Ascending aorta (tissue), 2 donors: ENCODE measurements at places on chromosomes 13 and 19.

DNA sequence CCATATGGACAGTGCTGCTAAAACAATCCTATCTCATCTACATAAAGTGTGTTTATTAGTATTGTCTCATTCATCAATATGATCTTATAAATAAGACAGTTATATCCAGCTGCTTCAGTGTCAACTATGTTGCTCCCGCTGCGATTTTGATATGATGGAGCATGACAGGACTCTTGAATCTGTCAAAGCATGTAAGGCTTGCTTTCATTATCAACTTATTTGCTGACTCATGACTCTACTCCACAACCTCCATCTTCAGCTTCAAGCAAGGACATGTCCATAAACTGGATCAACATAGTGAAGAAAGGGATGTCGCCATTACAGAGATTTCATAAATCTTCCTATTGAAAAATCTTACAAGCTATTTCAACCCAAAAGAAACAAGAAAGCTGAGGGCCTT is 2812.6 kb downstream of the PCDH9 start:
- DNase-seq = no peak

DNA sequence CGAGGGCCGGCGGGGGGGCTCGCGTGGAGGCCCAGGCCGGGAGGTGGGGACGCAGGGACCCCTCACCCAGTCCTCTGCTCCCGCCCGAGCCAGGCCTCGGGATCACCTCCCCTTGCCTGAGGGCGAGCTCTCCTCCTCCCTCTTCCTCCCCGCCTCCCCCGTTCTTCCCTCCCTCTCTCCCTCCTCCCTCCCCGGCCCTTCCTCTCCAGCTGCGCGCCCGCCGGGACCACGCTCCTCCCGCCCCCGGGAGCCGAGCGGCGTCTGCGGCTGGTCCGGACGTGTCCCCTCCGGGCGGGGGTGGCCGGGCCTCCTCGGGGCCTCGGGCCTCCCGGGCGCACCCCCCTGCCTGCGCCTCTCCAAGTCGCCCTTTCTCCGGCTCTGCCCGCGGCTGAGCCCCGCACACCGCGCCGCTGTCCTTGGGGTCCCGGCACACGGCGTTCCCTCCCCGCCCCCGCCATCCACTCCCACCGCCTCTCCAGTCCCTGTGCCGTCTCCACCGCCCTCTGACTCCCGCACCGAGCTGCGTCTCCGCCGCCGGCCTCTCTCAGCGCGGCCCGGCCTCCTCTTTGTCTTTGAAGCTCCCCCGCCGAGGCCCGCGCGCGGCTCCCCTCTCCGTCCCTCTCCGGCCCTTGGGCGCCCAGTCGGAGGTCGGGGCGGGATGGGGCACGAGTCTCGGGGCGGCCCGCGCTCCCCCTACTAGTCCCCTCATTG is 5.7 kb downstream of the SOX1 start:
- DNase-seq = no peak

DNA sequence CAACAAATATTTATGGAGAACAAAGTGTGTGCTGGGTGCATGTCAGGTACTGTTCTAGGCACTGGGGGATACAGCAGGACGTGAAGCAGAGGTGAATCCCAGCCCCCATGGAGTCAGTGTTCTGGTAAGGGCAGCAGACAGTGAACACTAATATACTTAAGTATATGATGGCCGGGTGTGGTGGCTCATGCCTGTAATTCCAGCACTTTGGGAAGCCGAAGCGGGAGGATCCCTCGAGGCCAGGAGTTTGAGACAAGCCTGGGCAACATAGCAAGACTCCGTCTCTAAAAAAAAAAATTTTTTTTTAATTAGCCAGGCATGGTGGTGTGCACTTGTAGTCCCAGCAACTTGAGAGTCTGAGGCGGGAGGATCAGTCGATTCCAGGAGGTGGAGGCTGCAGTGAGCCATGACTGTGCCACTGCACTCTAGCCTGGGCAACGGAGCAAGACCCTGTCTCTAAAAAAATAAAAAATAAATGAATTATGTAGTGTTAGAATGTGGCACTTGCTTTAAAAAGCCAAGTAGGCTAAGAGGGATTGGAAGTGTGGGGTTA is 22.6 kb downstream of the CHST8 start:
- DNase-seq = peak; percentile 21

GRCh38 chr19:13538601-13539253 is 32.4 kb upstream of the CACNA1A start:
- no peak for DNase-seq

DNA sequence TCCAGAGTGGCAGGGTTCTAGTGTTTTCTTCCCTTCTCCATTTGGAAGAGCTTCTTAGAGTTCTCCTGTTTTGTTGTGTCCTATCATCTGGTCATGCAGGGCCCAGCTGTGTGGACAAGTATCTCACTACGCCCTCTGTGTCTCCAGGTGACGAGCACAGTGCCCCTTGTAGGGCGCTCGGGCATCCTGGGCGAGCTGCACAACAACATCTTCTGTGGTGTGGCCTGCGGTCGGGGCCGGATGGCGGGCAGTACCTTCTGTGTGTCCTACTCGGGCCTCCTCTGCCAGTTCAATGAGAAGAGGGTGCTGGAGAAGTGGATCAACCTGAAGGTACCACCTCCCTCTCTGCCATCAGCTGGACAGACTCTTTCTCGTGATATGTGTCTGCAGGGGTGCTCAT is 13.0 kb downstream of the WDR62 start:
- no peak for DNase-seq

DNA sequence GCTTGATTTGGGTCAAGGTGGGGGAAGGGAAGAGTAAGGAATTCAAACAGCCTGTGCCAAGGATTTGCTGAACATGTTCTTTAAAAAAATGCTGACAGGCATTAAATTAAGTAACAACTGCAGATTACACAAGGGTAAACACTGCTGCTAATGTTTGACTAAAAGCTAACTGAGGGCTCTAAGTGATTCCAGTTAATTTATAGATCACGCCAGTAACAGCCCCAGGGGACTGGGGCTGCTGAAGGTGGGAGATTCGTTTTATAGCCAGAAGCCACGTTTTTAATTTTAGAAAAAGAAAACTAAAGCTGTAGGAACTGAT is 321.7 kb downstream of the DLEU7 start:
- no peak for DNase-seq

- no peak for DNase-seq
Measured at GRCh38 chr19:51321799-51322198, 10.4 kb downstream of the IGLON5 start.

- DNase-seq = no peak
Measured at GRCh38 chr13:23966691-23967615, 69.7 kb upstream of the C1QTNF9B start.
